Thoracic aorta (tissue), 2 donors: ENCODE measurements at places on chromosomes 4 and X. TPM values are rescaled to one million over a fixed set of nuclear protein-coding genes. Genes with fewer than 3 reads are reported as not detected.

The FANCB gene
- total RNA-seq: 0.41 TPM

The PCSK1N gene
- total RNA-seq: 3.0 TPM

The TCEAL5 gene
- not detected for total RNA-seq

The CFAP99 gene
- total RNA-seq: not detected

The LDOC1 gene
- 111 TPM for total RNA-seq

The TREX2 gene
- 22.1 TPM for total RNA-seq

The ADH7 gene
- total RNA-seq: not detected

The RPL39 gene
- 889 TPM for total RNA-seq

The PPP2R2C gene
- 0.41 TPM for total RNA-seq

DNA sequence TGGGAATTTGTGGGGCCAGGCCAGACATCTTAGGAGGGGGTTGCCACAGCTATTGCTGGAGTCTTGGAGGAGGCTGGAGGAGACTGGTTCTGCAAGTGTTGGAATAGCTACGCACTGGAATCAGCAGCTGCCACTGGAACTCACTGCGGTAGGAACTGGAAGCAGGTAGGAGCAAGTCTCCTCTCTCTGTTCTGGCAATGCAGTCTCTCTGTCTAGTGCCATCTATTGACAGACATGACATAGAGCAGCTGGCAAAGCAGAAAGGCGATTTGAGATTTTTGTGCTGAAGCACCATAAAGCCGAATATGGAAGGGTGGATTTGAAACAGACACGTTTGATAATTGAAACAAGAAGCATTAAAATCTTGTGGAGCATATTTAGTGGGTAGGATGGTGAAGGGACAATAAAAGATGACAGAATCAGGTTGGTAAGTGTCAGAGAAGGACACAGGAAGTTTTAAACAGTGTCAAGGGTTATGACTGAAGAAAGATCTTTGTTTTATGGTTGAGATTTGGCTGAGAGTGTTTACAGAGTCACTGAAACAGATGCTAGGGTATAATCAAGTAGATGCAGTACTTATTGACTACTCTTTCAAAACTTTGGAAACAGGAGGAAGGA is 23.5 kb upstream of the SYNPO2 start:
- H3K27me3 ChIP-seq: no peaks in the 10 kb centered on the region
- peak overlapping the region; percentile 2 for H3K4me3 ChIP-seq
- no peak for DNase-seq
- no peaks in the 10 kb centered on the region for H3K4me1 ChIP-seq
- H3K36me3 ChIP-seq: no peaks in the 10 kb centered on the region
- H3K27ac ChIP-seq: no peak overlapping the region

- H3K27ac ChIP-seq: no peak overlapping the region
- H3K36me3 ChIP-seq: no peaks in the 10 kb centered on the region
- no peaks in the 10 kb centered on the region for H3K27me3 ChIP-seq
- no peak for DNase-seq
- H3K4me1 ChIP-seq: no peaks in the 10 kb centered on the region
- H3K4me3 ChIP-seq: no peak overlapping the region
Observed at GRCh38 chr4:41857226-41857641, 78.0 kb upstream of the TMEM33 start.

DNA sequence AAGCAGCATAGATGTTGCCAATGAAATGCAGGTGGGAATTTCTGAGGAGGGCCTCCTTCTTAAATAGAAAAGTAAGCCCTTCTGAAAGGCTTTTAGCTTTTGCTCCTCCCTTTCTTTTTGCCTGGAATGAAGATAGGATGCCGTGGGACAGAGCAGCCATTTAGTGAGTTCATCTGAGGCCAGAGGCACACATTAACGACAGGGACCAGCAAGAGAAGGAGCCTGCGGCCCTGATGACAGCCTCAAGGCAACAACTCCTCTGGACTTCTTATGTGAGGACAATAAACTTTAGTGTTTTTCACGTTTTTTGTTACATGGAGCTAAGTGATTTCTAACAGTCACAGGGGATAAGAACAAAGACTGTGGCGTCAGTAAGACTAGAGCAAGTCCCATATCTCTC is 1.1 kb upstream of the BDH2 start:
- no peak overlapping the region for H3K4me3 ChIP-seq
- H3K27me3 ChIP-seq: no peaks in the 10 kb centered on the region
- H3K36me3 ChIP-seq: no peaks in the 10 kb centered on the region
- H3K27ac ChIP-seq: no peak overlapping the region
- DNase-seq: no peak
- H3K4me1 ChIP-seq: no peaks in the 10 kb centered on the region

- H3K36me3 ChIP-seq: no peaks in the 10 kb centered on the region
- H3K4me1 ChIP-seq: no peaks in the 10 kb centered on the region
- no peak overlapping the region for H3K27ac ChIP-seq
Observed at GRCh38 chrX:122868631-122869030, 315.4 kb upstream of the GRIA3 start.

DNA sequence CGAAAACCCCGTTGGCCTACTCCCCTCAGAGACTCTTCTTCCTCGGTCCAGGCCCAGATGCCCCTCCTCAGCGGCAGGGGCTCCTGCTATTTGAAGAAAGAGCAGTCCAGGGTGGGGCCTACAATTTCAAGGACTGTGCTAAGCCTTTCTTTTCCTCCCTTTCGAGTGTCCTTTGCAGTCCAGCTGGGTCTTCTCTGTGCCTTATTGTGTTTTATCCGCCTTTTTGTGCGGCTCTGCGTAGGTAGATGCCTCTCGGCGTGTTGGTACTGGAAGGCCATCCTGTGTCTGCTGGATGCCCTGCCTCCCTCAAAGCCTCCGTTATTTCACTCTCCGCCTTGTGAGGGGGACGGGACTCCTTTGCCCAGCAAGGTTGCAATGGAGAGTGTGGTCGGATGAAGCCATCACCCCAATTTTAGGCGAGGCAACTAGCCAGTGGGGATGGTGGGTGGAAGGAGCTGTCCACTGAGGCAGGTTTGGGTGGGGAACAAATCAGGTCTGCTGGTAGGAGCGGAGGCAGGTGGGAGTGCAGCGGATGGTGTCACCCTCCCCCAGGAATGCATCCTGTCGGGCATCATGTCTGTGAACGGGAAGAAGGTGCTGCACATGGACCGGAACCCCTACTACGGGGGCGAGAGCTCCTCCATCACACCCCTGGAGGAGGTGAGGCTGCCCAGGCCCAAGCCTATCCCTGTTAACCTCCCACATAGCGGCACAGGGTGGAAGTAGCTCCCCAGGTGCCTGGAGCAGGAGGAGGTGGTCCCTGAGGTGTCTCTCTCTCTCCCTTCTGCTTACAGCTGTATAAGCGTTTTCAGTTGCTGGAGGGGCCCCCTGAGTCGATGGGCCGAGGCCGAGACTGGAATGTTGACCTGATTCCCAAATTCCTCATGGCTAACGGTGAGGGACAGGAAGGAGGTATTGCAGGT is 1.3 kb downstream of the GDI1 start:
- DNase-seq: no peak
- no peaks in the 10 kb centered on the region for H3K27me3 ChIP-seq
- H3K27ac ChIP-seq: no peak overlapping the region
- H3K4me3 ChIP-seq: peak overlapping the region; percentile 78
- H3K4me1 ChIP-seq: peaks cover 14% of the 10 kb centered on the region

- H3K27ac ChIP-seq: peak overlapping the region; percentile 94
- no peaks in the 10 kb centered on the region for H3K27me3 ChIP-seq
- peaks cover 6% of the 10 kb centered on the region for H3K4me1 ChIP-seq
- DNase-seq: no peak
- no peaks in the 10 kb centered on the region for H3K36me3 ChIP-seq
Observed at GRCh38 chr4:83285055-83285407, 433 bp upstream of the COQ2 start.

DNA sequence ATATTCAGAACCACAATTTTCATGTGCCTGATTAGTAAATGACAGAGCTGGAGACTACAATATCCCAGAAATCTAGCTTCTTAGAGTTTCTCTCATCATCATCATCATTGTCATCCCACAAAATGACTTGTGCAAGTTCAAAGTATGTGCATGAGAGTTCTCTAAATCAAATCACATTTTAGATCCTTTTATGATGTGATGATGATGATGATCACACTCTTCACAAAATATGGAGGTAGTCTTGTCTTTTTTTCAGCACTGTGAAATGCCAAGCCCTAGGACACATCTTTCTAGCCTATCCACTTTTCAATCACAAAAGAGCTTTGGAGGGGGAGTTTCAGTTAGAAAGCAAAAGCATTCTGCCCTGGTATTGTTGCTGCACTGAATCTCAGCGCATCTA is 7.4 kb downstream of the MBNL3 start:
- DNase-seq: no peak
- H3K27me3 ChIP-seq: no peaks in the 10 kb centered on the region
- H3K27ac ChIP-seq: peak overlapping the region; percentile 38
- H3K4me3 ChIP-seq: no peak overlapping the region

DNA sequence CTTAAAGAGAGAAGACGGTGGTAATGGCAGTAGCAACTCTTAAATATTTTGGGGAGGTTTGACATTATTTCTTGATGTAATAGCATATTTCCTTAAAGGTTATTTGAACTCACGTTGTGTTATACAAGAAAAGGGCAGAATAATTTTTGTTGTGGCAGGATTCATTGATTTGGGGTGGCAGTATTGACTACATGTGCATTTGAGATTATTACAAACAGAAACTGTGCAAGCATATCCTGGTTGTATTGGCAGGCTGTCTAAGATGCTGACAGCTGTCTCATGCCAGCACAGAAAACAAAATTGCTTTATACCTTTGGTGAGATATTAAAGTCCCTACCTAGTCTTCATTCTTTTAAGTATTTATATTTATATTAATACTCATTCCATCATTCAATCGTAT is 300.7 kb upstream of the MAGEC2 start:
- no peaks in the 10 kb centered on the region for H3K4me1 ChIP-seq
- H3K36me3 ChIP-seq: no peaks in the 10 kb centered on the region
- H3K4me3 ChIP-seq: no peak overlapping the region

- no peak for DNase-seq
- H3K4me3 ChIP-seq: no peak overlapping the region
- H3K36me3 ChIP-seq: no peaks in the 10 kb centered on the region
Observed at GRCh38 chrX:21725496-21725895, 32.4 kb downstream of the SMPX start.

- no peaks in the 10 kb centered on the region for H3K27me3 ChIP-seq
- no peaks in the 10 kb centered on the region for H3K4me1 ChIP-seq
- H3K4me3 ChIP-seq: no peak overlapping the region
- H3K27ac ChIP-seq: no peak overlapping the region
- H3K36me3 ChIP-seq: no peaks in the 10 kb centered on the region
- no peak for DNase-seq
Observed at GRCh38 chrX:151988706-151989299, 14.3 kb upstream of the GABRE start.

GRCh38 chr4:119825696-119826095 is 197.1 kb upstream of the PDE5A start:
- DNase-seq: no peak
- no peak overlapping the region for H3K27ac ChIP-seq
- no peaks in the 10 kb centered on the region for H3K27me3 ChIP-seq

DNA sequence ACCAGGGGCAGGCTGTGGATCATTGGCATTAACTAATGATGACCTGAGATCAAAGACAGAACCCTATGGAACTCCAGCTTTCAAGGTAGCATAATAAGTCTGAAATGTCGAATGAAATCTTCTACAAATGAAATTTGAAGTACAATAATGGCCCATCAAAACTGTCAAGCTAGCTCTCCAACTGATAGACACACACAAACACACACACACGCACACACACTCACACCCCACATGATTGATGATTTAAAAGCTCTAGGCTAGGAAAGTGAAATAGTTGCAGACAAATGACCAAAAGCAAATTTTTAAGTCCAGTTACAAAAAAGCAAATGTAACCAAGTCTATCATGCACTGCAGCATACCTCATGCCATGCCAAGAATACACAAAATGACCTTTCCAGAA is 655.7 kb downstream of the C4orf33 start:
- DNase-seq: no peak
- H3K36me3 ChIP-seq: no peaks in the 10 kb centered on the region
- no peak overlapping the region for H3K27ac ChIP-seq
- no peaks in the 10 kb centered on the region for H3K27me3 ChIP-seq
- H3K4me3 ChIP-seq: no peak overlapping the region
- H3K4me1 ChIP-seq: no peaks in the 10 kb centered on the region

GRCh38 chr4:142044271-142044670 is 407.9 kb downstream of the IL15 start:
- H3K4me3 ChIP-seq: no peak overlapping the region
- DNase-seq: no peak
- H3K27ac ChIP-seq: no peak overlapping the region
- no peaks in the 10 kb centered on the region for H3K27me3 ChIP-seq

- H3K36me3 ChIP-seq: no peaks in the 10 kb centered on the region
- DNase-seq: no peak
- H3K27ac ChIP-seq: peak within 1 kb of the TSS; percentile 40
- H3K4me1 ChIP-seq: peaks cover 12% of the 10 kb centered on the region
- H3K27me3 ChIP-seq: no peaks in the 10 kb centered on the region
Observed at GRCh38 chr4:78057135-78057599, at the start of gene FRAS1. Gene FRAS1, plus strand, starts transcription at chr4:78057323. Its CDS starts 687 bp downstream, at chr4:78058010.

DNA sequence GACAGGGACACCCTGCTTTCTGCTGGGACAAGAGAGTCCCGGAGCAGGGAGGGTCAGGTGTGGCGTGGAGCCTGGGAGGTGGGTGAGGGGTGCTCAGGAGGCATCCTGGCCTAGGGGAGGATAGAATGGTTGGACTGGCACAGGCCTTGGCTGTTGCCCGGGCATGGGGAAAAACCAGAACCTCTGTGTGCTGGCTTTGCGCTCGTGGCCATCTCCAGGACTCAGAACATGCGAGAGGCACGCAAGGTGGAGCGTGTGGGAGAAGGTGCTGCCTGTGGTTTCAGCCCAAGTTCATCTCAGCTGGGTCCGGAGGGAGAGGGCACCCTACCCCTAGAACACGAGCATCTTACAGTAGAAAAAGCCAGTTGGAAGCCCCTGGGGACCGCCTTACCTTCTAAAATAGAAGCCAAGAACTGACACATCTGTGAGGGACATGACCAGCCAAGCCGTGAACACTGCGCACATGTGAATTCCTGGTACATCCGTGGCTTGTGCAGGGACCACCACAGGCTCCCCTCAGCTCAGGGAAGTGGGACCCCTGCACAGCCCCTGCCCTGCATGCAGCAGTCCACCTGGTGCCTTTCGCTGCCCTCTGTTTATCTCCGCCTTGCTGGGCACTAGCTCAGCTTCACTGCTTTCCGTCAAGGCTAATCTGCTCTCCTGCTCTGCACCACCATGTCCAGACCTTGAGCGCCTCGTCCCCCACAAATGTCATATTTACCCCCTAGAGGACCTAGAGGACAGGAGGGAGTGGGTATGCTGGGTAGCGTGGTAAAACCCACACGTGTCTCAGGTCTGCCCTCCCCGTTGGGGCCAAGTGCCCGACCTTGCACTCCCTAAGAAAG is 13.5 kb downstream of the MSANTD1 start:
- no peak overlapping the region for H3K4me3 ChIP-seq
- H3K27ac ChIP-seq: no peak overlapping the region
- no peaks in the 10 kb centered on the region for H3K4me1 ChIP-seq
- H3K36me3 ChIP-seq: no peaks in the 10 kb centered on the region
- H3K27me3 ChIP-seq: no peaks in the 10 kb centered on the region

- no peak for DNase-seq
- no peaks in the 10 kb centered on the region for H3K27me3 ChIP-seq
- H3K36me3 ChIP-seq: no peaks in the 10 kb centered on the region
- no peak overlapping the region for H3K27ac ChIP-seq
- peaks cover 4% of the 10 kb centered on the region for H3K4me1 ChIP-seq
Observed at GRCh38 chr4:51942108-51942832, 77.9 kb downstream of the LRRC66 start.

GRCh38 chr4:139301113-139301820 is at the start of gene NAA15:
Gene NAA15, plus strand, starts transcription at chr4:139301505. Its CDS starts 273 bp downstream, at chr4:139301778.
- peak within 1 kb of the TSS; percentile 90 for H3K27ac ChIP-seq
- no peaks in the 10 kb centered on the region for H3K27me3 ChIP-seq
- peak within 1 kb of the TSS; percentile 85 for H3K4me3 ChIP-seq
- peaks cover 18% of the 10 kb centered on the region for H3K4me1 ChIP-seq
